ENCODE measurements at places on chromosomes 1 and 21.
A peak's percentile ranks its signal among the peaks of the same experiment; 100 is the strongest.

DNA sequence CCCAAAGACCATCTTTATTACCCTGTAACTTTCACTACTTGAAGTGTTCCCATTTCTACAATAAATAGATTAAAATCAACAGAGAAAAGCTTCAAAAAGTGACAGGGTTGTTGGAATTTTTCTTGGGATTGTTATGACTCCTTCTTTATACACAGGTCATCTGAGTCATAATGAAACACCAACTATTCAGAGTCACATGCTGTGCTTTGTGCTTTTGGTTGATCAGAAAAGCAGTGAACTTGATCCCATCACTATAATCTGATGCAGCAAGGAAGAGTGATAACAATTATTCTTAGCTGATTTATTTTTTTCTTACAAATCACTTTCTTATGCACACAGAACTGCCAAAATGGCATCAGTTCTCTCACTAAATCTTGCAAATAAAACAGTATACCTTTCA lies 422.9 kb downstream of the PTBP2 start:
- no peak for DNase-seq

- DNase-seq: no peak
Observed at GRCh38 chr1:51313268-51313852, 17.0 kb downstream of the TTC39A start.

GRCh38 chr1:32889731-32890278 lies 3.5 kb downstream of the HPCA start:
- DNase-seq: no peak

DNA sequence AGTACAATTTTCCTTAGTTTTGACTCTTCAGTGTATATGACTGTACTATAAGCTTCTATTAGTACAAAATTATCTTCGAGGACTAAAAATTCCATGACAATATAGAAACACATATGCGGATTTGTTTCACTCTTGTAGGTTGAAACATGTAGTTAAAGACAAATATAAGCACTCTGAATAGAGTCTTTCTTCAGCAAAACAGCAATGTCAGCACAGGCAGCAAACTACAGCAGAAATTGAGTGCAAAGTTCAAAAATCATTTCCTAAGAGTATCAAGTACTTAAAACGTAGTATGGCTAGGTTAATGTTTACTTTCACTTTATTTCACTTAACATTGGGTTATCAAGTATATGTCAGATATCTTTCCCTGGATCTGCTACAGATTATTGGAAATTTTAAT lies 106.7 kb downstream of the FAF1 start:
- no peak for DNase-seq

GRCh38 chr21:14513804-14514203 lies 32.3 kb downstream of the SAMSN1 start:
- no peak for DNase-seq

- DNase-seq: no peak
Observed at GRCh38 chr21:40732253-40733023, 114.5 kb downstream of the DSCAM start.

GRCh38 chr1:211928290-211928801 lies 97.8 kb upstream of the LPGAT1 start:
- peak; percentile 45 for DNase-seq

- DNase-seq: no peak
Observed at GRCh38 chr1:49251019-49251784, 474.5 kb upstream of the BEND5 start.

DNA sequence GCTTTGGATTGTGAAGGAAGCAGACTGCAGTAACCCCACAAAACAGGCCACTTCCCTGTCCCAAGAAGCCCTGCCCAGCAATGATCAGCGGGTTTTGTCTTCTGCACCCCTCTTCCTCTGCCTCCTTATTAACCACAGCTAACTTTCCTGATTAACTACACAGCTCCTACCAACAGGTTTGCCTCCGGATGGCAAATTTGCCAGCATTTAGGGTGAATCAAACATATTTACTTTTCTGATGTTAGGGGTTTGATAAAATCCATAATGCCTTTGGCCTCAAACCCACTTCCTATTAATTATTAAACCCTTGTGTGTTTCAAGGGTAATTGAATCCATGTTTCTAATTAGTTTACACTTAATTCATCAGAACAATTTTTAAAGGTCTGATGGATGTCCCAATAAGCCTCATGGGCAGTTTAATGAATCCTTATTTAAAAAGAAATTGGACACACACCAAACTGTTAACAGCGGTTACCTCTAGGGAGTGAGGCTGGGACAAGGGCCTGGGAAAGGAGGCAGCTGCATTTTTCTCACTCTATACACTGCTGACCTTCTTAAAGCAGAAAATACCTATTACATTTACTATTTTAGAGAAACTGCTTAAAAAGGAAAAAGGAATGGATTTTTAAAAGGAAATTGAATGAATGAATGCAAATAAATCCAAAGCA lies 91.9 kb downstream of the CSMD2 start:
- no peak for DNase-seq

- DNase-seq: no peak
Observed at GRCh38 chr1:234188454-234188792, 184.8 kb upstream of the COA6 start.

DNA sequence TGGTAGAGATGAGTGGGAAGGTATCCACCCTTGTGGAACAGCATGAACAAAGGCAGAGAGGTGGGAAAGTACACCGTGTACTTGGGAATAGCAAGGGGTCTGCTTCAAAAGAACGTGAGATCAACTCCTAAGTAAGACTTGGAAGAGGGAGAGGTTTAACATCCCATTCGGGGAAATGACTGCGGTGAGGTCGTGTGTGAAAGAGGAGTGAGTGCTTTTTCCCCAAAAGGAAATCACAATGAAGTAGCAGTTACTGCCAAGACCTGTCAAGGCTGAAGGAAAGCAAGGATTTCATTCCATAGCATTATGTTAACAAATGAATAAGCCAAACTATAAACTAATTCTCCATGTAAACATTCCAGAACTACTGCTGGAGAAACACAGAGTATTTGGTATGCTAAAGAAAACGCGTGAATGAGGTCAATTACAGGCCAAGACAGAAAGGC lies 20.0 kb upstream of the SYDE2 start:
- DNase-seq: no peak

DNA sequence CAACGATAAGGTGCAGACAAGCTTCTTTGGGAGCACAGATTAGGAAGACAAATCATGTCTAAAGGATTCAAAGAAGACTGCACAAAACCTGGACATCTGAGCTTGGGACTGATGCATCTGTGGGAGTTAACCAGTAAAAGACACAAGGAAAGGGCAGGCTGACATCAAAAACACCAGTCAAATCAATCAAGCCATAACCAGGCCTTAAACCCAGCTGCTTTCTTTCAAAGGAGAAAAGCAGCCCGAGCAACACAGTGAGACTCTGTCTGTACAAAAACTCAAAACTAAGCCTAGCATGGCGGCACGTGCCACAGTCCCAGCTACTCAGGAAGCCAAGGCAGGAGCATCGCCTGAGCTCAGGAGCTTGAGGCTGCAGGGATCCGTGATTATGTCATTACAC lies 411.6 kb downstream of the SMYD3 start:
- DNase-seq: no peak

GRCh38 chr1:228446852-228447251 lies 30.2 kb upstream of the TRIM17 start:
- DNase-seq: no peak

- DNase-seq: no peak
Observed at GRCh38 chr1:226908913-226909312, 31.2 kb upstream of the COQ8A start.

- DNase-seq: no peak
Observed at GRCh38 chr1:114076308-114076707, 77.4 kb downstream of the SYT6 start.

GRCh38 chr1:56451491-56451890 lies 127.9 kb downstream of the PLPP3 start:
- DNase-seq: no peak

DNA sequence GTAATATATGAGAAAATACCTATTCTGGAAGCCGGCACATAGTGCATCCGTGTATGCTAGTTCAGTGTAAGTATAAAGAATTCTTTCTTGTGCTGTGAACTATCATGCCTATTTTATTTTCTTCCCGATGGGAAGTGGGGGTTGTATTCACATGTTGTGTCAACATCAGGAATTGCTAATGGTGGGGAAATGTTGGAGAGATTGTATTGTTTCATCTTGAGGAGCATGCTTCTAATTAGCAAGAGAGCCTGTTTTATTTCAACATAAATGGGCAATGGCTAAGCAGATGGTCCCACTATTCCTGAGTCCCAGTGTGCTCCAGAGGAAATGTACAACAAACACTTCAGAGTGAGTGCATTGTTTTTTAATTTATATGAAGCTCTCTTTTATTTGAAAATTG lies 485.2 kb downstream of the PLPP3 start:
- DNase-seq: no peak

DNA sequence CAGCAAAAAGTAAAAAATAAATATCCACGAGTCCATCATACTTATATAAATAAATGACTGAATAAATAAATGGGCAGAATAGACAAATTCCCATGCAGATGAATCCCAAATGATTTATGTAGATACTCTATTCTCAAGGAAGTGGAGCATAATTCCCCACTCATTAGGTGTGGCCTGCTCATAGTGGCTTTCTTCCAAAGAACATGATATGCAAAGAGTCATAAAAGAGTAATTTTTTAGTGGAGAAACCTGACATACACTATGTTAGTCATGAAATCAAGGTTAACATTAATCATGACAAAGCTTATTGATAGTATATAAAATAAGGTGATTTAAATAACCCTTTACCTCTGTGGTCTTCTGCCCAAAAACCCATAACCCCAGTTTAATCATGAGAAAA lies 298.9 kb downstream of the DPYD start:
- DNase-seq: no peak

DNA sequence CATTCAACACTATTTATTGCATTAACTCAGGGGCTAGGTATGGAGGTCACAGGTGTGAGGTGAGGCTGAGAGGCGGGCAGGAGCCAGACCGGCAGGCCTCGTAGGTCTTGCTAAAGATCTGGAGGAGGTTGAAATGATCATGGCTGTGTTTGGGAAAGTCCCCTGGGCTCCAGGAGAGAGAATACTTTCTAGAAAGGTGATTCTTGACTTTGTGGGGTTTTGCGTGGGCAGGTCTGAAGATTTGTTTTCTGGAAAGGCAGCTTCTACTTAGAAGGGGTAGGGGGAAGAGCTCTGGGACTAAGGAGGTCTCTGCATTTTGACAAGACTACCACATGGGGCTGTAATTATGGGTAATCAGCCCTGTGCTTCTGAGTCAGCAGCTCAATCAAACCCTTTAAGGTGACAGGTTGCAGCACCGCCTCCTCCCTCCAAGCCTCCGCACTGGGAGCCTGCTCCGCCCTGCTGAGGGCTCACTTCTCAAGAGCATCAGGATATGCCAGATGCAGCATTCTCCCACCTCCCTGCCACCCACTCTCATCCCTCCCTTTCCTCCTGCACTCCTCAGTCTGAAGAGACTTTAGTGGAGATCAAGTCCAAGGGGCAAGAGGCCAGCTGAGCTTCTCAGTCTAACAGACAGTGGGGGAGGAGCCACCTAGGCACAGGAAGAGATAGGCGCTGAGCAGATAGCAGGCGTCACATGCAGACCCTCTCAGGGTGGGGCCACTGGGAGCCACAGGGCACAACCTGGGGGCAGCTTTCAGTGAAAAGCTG lies 30.5 kb downstream of the SLC30A1 start:
- DNase-seq: peak; percentile 35

- DNase-seq: peak; percentile 57
Observed at GRCh38 chr1:45686015-45686287, 382 bp downstream of the GPBP1L1 start.

DNA sequence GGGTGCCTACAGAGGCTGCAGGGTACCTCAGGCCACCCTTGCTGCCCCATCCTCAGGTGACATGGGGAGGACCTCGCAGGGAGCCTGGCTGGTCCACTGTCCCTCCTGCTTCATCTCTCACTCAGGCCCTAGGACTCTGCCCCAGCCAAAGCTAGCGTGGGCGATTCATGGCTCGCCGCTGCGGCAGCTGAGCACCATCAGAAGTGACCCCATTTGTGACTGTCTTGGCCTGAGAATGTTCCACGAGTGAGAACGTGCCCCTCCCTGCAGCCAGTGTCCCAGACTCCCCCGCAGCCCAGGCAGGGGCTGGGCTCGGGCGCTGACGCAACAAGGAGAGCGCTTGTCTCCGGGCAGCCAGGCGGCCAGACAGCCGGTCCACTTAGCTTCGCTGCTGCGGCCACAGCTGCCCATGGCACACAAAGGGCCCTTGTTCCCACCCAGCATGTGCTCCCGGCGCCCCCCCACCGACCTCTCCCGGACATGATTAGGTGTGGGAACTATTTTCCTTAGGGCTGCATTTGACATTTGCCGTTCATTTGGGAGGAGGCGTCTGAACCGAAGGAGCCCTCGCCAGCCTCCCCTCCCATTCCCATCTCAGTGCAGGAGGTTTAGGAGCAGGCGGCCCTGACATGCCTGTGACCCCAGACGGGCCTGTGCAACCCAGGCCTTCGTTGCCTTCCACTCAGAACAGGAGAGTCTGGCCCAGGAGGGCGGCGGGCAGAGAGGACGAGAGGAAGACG lies 19.3 kb upstream of the POFUT2 start:
- no peak for DNase-seq

DNA sequence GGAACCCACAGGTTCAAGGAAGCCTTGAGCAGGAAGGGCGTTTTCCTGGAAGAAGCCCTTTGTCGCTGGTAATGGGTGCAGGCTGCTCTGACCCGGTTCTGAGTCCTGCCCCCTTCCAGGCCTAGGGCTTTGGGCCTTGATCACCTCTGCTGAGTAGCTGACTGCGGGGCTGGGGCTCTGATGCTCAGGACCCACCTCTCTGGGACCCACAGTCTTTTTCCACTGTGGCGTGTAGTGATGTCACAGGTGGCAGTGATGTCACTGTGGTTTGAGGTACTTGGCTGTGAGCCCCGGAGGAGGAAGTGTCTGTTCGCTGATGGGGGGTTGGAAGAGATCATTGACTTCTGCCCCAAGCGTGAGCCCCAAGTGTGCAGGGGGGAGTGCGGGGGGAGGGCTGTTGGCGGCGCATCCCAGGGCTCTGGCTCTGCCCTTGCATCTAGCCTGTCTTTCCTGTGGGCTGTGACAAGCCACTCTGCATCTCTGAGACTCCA lies 6.9 kb downstream of the TNFRSF1B start:
- peak; percentile 38 for DNase-seq

GRCh38 chr1:89037186-89037585 lies 14.5 kb upstream of the GBP3 start:
- DNase-seq: no peak

DNA sequence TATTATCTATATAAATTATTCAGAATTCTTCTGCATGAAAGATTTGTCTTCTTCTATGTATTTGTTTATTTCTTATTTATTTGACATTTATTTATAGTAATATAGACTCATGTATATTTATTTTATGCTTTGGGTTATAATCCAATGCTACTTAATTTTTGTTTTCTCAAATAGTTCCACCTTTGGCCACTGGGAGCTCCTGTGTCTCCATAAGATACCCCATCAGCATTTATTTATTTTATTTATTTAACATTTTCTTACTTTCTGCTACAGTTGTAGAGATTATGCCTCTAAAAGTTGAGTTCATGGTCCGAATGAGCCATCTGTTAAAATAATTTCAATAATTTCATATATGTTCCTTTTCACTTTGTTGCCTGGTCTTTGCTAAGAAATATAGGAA lies 289.4 kb downstream of the ADGRL2 start:
- no peak for DNase-seq

DNA sequence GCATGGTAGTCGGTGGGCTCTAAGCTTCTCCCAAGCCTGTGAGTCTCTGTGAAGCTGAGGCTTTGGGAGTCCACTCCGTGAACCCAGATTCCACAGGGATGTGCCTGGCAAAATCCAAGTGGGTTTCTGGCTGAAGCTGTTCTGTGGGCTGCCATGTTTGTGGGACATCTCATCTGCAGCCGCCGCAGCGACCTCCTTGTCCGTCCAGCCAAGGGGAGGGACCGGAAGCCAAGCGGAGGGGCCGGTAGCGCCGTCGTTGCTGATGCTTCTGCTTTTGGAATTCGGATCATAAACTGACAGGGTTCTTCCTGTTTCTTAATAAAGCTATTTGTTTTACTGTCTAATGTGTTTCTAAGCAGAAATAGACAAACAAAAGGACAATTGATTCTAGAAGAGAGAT lies 13.3 kb downstream of the KIF26B start:
- no peak for DNase-seq
